ENCODE measurements at places on chromosomes 2 and 18. TPM values are rescaled to one million over a fixed set of nuclear protein-coding genes. Genes with fewer than 3 reads are reported as not detected.

PRKCE gene
- 1.0 TPM for total RNA-seq

DNA sequence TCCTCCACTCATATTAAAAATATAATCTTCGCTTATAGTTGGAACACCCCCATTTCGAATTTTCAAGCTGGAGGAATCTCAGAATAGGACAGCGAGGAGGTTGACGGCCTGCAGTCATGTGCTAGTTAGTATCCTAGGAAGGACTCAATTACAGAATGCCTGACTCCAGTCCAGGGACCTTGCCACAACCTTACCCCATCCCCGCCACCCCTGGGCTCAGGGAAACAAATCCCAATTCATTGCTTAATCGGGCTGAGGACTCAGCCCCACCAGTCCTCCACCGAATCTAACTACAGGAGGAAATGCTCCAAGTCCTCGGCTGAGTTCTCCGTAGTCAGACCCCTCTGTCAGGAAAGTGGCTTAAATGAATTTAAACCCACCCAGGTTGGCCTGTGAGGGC, 31.7 kb upstream of the ZBTB7C start:
- no peak for DNase-seq

DNA sequence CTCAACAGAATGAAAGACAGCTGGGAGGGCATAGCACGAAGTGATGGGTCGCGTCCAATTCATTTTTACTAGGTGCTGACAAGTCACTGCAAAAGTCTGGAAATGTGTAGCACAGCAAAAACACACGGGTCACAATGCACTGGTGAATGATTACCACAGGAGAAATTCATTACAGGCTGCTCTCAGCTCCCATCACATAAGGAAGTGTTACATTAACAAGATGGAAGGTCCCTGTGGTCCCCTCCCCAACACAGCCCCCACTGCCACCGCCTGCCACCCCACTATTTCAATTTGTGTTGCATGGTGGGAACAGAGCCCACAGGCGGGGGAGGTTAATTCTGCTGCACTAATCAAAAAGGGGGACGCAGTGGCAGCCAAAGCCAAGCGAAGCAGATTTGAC, 122.8 kb downstream of the NRP2 start:
- no peak for DNase-seq

GAD1 gene
- total RNA-seq = 15.7 TPM

DNA sequence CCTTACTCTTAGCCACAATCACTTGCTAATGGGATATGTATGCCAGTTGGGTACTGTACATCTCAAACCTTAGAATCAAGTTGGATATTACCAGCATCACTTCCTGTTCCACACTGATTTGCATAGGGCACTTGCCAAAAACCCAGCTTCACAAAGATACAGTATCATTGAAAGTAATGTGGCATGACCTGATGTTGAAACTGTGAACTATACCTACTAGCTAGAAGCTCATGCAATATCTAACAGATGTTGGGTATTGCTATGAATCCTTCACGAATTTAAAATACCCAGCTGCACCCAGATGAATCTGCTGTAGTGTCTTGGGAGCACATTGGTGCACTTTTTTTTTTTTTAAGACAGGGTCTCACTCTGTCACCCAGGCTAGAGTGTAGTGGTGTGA, 6.5 kb upstream of the STAMBP start:
- DNase-seq = no peak

CCDC102B gene
- total RNA-seq = 0.69 TPM

DNA sequence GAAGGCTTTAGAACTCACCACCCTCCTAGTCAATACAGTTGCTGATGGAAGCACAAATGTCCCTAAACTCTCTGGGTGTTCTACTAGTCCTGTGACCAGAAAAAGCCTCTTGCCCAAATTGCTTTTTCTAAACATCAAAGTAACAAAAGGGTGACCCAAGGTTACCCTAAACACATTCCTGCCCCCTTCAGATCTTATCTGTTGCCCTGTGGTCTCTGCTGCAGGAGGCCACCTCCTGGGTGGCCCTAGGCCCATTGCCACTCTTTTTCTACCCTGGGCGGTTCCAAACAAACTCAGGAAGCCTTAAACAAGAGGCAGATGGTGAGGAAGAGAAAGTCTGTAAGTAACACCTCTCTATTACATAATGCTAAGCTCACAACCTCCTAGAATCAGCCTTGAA, 3.3 kb downstream of the RNF152 start:
- DNase-seq = no peak

DNA sequence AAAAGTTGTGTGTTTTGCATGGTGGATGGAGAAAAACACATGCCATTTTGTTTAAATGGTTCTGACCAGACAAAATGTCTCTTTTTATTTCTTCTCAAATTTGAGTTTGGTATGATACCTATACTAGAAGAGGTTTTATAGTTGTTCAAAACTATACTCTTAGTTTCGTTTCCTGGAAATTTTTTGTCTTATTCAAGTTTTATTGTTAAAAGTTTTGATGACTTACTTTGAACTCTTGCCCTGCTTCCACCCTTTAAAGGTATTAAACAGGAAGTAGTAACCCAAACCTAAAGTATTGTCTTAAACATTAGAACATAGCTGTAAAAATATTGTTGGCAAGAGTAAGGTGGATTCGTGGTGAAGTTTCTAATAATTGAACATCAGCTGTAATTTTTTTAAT, 98.2 kb downstream of the BABAM2 start:
- no peak for DNase-seq

IL1A gene
- total RNA-seq = 0.09 TPM

DNA sequence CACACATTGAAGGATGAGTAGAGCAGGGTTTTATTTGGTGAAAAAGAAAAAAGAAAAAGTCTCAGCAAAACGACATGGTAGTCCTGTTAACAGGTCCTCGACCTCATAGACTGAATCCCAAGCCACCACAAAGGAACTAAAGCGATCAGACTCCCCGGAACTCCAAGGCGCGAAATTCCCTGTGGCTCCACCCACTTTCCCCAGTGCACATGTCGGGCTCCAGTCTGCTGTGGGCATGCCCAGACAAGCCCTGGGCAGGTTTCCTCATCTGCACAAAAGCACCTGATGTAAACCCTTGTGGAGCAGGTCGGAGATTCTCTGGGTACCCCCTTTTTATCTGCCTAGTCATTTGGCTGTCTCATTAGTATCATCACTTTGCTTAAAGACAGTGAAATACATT, 170.7 kb upstream of the FSIP2 start:
- no peak for DNase-seq
